ENCODE measurements at places on chromosomes 6 and 20. TPM values are rescaled to one million over a fixed set of nuclear protein-coding genes. Genes with fewer than 3 reads are reported as not detected.

TRIM40 gene
- not detected for total RNA-seq

PPP1R14C gene
- total RNA-seq = 0.65 TPM

HLA-DQA2 gene
- not detected for total RNA-seq

CASS4 gene
- 0.09 TPM for total RNA-seq

LPA gene
- total RNA-seq = not detected

CAP2 gene
- total RNA-seq = 4.0 TPM
